ENCODE measurements at places on chromosomes 7 and 10.

- no peak for DNase-seq
Observed at GRCh38 chr10:47031901-47032465, 120.8 kb downstream of the PTPN20 start.

DNA sequence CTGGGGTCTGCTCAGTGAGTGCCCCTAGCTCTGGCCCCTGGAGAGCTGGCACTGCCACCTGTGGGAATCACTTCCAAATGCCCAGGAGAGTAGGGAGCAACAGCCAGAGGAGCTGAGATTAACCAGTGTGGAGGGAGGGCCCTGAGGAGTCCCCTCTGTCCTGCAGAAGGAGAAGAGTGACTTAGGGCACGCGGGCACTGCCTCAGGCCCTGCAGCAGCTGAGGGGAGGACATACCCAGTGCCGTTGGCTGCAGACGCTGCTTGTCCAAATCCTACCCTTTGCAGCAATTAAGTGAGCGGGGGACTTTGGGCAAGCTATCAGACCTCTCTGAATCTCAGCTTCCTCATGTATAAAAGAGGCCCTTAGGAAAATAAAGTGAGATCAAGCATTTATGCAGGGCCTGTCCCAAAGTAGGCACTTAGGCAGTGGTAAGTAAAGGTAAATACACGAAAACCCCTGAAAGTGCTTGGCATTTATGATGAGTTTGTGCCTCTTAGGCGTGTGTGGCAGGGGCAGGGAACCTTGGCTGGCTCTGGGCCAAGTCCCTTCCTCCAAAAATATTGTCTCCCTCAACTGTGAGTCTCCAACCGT, 16.9 kb downstream of the PRF1 start:
- no peak for DNase-seq

GRCh38 chr7:130865408-130866236, 131.6 kb upstream of the KLF14 start:
- no peak for DNase-seq

- DNase-seq, result no peak
Observed at GRCh38 chr10:96904648-96905047, 72.5 kb downstream of the LCOR start.

- DNase-seq, result peak; percentile 25
Observed at GRCh38 chr7:140673063-140673773, 473 bp downstream of the ADCK2 start.

- no peak for DNase-seq
Observed at GRCh38 chr7:159017210-159017609, 127.5 kb downstream of the VIPR2 start.

DNA sequence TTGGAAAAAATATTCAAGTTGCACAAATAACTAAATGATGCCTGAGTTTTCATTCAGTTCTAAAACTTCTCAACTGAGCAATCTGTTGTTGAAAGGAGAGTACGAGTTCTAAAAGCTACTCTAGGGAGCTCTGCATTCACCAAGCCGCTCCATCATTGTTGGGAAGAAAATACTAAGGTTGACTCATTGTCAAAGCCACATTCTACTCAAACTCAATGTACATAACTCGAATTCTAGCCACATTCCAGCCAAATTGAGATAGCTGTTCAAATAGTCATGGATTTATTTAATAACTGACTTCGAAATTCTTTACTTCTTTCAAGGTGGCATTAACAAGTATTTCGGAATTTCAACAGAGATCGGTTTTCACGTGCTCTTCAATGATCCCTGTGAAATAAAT, 63.4 kb downstream of the KIAA1217 start:
- no peak for DNase-seq

DNA sequence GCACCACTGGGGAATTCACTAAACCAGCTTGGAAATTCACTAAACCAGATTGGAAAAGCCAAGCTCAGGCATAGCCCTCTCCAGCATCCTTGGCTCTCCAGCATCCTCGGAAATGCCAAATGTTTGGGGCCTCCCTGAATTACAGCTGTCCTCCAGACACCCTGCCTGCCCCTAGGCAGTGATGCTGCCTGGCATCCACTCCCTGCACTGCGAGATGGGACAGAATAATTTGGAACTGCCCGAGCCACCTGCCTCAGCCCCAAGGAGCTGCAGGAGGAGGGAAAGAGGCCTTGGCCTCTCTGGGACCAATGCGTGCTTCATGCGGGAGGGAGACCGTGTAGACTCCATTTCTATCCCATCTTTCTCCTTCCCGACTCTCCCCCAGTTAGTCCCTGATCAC, 64.3 kb downstream of the INSIG1 start:
- no peak for DNase-seq

DNA sequence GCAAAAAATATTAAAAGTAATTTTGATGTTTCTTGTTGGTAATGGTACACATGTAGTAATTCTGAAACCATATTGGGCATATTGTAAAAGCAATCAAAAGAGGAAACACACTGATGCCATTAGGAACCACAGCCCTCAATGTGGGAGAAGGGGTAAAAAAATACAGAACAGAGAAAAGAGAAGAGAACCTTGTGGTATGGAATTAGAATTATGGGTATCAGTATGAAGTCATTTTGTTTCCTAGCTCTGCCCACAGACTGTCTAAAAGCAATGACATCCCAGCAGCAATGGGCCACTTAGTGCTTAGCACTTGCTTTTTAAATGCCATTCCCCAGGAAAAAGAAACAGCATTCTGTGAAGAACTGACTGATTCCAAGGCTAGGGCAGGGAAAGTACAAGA, 61.5 kb downstream of the CPVL start:
- no peak for DNase-seq

GRCh38 chr10:70927189-70927943, 39.0 kb upstream of the PCBD1 start:
- no peak for DNase-seq

GRCh38 chr10:86876748-86877147, 80.7 kb downstream of the MMRN2 start:
- DNase-seq, result no peak

GRCh38 chr10:102231357-102232318, 5.5 kb downstream of the ELOVL3 start:
- no peak for DNase-seq

DNA sequence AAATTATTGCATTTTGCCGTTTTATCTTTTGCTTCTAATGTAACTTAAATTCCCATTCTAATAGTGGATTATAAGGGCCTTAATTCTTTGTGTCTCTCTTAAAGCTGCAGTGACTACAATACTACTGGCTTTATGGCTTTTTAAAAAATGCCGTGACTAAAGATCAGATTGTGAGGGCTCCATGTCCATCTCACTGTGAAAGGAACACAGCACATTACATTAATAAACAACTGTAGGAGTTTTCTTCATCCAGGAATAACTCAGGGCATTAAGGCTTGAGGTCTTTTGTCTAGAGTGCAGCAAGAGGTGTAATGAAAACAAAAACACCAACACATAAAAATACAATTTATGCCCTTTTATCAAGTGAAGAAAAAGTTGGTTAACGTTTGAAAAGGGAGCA, 205.3 kb downstream of the SKAP2 start:
- DNase-seq, result no peak

GRCh38 chr10:106175760-106176377, 988.6 kb downstream of the SORCS1 start:
- no peak for DNase-seq

DNA sequence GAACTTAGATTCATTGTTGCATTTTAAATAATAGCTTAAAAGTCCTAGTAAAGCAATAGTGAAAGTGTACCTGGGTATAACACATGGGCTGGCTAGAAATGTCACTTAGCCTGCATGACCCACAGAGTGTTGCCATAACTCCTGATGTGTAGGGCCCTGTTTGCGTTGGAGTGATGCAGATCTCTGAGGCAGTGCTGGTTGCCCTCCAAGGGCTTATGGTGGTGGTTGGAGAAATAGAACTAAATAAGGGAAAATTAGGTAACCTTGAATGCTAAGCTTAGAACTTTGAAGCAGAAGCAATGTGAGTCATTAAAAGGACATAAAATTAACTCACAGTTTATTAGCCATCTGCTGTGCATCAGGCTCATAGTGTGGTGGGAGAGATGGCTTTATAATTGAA, 105.7 kb downstream of the CCNY start:
- DNase-seq, result no peak

DNA sequence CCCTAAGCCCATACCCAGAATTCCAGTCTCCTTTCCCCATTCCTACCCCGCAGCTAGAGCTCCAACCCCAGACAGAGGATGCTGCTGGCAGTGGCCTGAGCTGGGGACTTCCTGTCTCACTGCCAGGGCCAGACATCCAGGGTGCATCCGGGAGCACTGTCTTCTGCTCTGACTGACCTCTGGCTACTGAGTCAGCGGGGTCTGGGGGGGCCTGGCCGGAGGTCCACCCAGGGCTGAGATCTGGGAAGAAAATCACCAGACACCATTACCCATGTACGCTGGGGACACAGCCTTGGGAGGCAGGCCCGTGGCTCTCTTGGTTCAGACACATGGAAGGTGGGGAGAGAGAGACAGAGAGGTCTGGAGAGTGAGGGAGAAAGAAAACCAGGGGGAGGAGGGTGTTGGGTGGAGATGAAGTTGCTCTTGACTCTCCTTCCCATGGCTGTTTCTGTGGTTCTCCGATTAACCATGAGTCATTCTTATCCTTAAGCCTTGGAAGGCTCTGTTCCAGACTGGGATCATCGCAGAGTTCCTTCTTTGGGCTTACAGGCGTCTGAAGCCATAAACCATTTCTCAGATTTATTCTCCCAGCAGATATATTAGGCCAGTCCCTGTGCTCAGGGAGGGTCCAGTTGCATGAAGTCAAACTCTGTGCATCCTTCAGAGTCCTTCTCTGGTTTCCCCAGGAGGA, 23.6 kb downstream of the TSPAN15 start:
- no peak for DNase-seq

DNA sequence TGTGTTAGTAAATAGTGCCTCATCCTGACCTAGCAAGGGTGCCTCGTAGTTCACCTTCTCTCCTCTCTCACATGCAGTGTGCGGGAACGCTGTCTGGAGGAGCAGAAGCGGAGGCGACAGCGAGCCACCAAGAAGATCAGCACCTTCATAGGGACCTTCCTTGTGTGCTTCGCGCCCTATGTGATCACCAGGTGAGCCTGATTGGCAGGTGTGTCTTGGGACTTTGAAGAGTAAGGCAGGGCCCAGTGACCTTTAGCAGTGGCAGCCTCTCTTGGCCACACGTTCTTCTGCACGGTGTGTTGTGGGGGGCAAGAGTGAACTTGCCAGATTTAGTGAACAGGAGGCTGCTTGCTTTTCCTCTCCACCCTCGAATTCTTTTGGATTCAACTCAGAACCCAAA, 8.6 kb downstream of the GPR26 start:
- DNase-seq, result no peak

DNA sequence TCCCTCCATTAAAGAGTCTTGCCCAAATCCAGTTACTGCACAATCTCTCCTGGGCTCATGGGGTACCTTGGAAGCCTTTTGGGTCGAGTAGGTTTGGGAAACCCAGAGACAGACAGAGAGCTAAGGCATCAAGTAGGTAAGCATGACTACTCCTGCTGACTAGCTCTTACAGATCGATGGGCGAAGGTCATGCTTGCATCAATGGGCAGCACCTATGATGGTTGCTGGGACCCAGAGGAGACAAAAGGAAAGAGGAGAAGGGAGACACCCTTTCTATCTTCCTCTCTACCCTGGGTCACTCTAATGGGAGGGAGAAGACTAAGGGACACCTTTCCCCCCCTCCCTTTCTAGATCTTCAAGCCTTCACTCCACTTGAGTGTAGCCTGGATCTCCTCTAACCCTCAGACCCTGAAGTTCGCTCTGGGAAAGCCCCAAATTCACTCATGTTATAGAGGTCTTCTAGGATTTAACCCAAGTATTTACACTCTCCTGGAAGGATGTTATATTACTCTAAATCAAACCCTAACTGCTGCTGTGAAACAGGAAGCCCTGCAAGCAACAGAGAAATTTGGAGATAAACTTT, 31.6 kb upstream of the ZNF746 start:
- DNase-seq, result no peak

DNA sequence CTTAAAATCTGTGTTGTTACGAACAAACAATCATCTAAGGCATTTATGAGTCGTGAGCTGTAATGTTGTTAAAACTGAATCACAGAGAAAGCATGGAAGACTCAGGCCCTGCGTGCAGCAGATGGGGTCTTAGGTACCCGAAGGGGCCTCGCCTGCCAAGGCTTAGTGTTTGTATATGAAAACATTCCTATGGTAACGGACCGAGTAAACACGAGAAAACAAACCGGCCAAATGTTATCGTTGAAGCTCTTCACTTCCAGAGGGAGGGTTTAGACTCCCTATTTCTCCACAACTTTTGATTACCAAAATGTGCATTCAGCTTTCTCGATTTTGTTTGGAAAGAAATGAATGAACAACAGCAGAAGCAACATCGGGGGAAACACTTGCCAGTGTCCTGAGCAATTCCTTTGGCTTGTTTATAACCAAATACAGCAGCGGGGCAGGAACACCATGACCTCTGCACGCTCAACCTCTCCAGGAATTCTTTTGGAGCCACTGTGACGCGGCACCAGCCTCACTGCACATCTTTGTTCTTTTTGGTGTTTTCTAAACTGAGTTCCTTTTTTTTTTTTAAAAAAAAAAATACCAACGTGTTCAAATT, 121.6 kb upstream of the KLF6 start:
- no peak for DNase-seq

- no peak for DNase-seq
Observed at GRCh38 chr7:16604054-16604453, 41.5 kb downstream of the ANKMY2 start.

GRCh38 chr7:5248201-5248885, 34.4 kb upstream of the SLC29A4 start:
- no peak for DNase-seq

All from stimulated activated CD8-positive, alpha-beta memory T cell treated with anti-CD3 and anti-CD28 coated beads, Interleukin-4, amount 100 ng/mL, for 1 hour (primary cell).